ENCODE measurements at places on chromosomes 3 and 15. TPM values are rescaled to one million over a fixed set of nuclear protein-coding genes. Genes with fewer than 3 reads are reported as not detected.

AQR gene
- total RNA-seq = 39.4 TPM

RGMA gene
- 0.04 TPM for total RNA-seq

DNA sequence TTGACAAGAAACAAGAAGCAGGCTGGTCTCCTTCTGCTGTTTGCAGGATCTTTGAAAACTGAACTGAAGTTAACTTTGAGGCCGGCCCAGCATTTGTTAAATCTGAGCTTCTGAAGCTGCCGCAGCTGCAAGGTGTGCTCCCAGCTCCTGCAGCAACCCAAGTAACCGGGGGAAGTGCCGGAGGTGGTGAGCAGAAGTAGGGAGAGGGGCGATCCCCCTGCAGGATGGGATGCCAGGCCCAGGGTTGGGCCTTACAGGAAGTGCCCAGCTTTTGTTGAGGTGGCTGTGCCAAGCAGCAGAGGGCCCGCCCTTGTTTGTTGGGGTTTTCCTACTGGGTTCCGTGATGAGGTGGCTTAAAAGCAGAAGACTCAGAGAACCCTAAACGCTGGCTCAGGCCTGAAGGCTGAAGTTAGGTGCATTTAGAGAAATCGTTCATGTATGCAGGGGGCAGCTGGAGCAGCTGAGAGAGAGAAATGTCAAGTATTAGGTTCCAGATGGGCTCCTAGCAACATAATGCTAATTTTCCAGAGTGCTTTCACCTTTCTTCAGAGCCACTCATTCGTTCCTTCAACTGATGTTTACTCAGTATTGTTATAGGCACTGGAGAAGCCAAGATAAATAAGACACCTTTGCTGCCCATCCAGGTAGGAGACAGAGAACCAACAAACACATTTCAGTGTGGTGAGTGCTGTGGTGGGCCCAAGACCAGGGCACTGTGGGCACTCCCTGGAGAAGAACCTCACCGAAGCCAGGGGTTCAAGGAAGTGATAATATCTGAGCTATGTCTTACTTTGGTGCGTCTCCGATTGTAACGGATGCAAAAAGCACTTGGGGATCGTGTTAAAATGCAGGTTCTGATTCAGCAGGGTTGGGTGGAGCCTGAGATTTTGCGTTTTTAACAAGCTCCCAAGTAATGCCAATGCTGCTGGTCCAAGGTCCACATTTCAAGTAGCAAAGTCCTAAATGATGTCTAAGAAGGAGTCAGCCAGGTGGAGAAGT is 42.2 kb upstream of the PLCL2 start:
- DNase-seq = no peak

- no peak for DNase-seq
These were observed 72.0 kb downstream of the FAM43A start for GRCh38 chr3:194757647-194758061.

- no peak for DNase-seq
These were observed 36.8 kb downstream of the NBEAL2 start for GRCh38 chr3:47016086-47016933.

- no peak for DNase-seq
These were observed 118.4 kb downstream of the ATP1B3 start for GRCh38 chr3:141994856-141995255.

- DNase-seq = no peak
These were observed 137.5 kb upstream of the LRTM1 start for GRCh38 chr3:55065331-55065730.
